ENCODE measurements at places on chromosomes 7 and 10. TPM values are rescaled to one million over a fixed set of nuclear protein-coding genes. Genes with fewer than 3 reads are reported as not detected.

- DNase-seq = peak; percentile 7
Measured at GRCh38 chr10:114911801-114912469, 26.1 kb upstream of the TRUB1 start.

DNA sequence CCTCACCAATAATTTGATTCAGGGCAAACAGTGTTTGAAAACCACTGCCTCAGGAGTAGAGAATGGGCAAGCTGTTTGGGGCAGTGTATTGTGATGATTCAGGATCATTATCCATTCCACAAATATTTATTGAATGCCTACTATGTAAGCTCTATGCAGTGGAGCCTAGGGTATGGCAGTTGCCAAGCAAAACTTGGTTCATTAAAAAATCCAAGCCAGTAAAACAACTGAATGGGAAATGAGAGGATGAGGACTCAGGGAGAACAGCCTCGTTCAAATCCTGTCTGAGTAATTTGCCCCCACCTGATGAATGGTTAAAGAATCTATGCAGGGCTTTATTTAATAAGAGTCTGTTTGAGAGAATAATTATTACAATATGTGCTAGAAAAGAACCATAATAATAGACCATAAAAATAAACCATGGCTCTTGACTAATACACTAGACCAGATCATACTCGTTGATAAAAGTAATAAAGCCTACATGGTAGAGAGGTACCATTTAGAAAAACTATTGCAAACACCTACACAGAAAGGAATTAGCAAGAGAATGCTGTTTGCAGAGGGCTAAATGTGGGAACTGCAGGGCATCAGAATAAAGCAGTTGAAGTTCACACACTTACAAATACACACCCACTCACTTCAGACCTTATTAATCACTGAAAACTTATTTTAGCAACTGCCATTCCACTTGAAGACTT lies 71.7 kb downstream of the CREB5 start:
- DNase-seq = no peak

- no peak for DNase-seq
Measured at GRCh38 chr7:66152371-66153191, 37.9 kb downstream of the CRCP start.

DNA sequence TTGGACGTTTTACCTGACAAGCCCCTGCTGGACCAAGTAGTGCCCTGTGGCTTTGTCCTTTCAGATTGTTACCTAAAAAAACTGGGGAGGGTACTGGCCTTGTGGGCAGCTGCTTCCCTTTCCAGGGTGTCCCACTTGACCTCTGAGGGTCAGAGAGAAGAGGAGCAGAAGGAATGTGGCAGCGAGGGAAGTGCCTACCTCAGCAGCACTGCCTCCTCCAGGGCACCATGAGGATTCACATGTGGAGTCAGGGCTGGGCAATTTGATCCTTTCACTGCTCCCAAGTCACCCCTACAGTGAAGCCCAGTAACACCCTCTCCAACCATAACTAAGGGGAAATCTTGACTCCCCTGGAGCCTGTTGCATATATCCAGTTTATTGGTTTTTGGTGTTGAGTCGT lies 64.6 kb downstream of the ITGB1 start:
- no peak for DNase-seq

GRCh38 chr7:142412551-142413193 lies 154.8 kb upstream of the PRSS58 start:
- DNase-seq = peak; percentile 16

DNA sequence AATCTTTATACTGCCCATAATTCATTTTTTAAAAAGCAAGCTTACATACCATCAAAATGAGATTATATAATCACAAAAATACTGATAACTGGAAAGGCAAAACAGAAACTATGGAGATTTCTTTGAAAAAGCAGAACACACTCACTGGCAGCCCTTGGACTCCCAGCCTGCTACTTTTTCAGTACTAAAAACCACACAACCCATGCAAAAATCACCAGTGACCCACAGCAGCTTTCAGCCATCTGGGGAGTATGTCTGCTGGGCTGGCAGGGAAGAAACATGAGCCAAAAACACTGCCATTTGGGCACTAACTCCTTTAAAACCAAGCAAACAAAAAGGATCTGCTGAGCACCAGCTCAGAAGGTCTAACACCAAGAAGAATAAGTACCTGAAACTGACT lies 80.0 kb upstream of the DDC start:
- no peak for DNase-seq

DNA sequence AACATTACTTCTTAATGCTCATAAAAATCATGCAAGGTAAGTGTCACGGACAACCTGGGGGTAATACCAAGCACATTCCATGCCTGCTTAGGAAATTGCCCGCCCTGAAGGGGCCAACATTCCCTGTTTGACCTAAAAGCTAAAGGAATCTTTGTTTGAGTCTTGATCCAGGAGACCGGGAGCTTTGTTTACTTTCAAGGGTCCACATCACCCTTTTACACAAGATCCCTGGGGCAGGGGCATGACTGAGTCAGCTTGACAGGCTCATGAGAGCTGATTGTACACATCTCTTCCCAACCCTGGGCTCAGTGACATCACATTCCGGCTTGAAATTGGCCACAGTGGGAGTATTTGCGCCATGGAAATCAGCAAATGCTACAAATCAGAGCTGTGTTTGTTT lies 248.1 kb upstream of the HABP2 start:
- no peak for DNase-seq

DNA sequence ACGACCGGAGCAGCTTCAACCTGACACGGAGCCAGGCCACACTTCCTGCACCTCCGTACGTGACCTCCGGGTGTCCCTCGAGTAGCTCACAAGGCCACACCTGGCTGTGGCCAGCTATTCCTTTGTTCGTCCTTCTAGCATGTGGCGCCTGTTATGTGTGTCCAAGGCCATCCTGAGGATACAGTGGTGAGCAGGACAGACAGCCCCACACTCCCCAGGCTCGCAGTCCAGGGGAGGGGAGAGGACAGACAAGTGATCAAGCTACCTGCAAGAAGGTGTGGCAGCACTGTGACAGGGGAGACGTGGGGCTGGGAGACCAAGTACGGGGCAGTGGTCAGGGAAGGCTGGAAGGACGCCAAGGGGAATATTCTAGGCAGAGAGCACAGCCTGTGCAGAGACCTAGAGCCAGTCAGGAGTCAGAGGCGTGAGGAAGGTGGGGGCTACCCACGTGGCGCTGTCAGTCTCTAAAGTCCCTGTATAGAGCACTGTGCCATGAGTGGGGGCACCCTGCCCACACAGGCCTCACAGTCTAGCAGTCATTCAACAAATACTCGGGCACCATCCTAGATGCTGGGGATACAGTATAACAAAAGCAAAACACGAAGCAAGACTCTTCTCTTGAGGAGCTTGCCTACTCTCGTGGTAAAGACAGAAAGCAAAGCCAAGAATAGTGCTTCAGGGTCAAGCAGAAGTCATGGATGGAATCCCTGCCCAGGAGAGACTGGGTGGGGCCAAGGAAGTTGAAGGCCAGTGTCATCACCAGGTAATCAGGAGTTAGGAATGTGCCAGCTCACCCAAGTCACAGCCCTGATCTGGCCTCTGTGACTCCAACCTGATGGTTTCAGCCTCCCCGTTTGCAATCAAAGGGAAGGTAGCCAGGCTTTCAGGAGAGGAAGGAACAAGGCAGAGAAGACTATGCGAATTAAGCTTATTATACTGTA lies 58.6 kb downstream of the PROSER2 start:
- no peak for DNase-seq

GRCh38 chr10:124112891-124113580 lies 19.6 kb upstream of the CHST15 start:
- no peak for DNase-seq

DNA sequence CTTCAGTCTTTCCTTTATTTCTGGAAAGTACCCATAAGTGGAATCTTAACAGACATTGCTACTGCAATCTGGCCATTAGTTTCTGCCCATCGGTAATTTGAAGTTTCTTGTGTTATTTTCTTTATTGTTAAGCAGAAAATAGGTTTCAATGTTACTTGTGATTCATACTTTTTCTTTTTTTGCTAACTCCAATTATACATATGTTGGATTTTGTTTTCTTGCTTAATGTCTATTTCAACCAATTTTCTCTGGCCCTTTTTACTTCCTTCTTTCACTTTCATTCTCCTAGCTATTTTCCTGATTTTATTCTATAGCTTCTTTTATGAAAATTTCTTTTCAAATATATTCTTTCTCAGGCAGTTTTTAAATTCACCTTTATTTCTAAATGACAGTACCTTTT lies 457.4 kb downstream of the TCERG1L start:
- no peak for DNase-seq

DNA sequence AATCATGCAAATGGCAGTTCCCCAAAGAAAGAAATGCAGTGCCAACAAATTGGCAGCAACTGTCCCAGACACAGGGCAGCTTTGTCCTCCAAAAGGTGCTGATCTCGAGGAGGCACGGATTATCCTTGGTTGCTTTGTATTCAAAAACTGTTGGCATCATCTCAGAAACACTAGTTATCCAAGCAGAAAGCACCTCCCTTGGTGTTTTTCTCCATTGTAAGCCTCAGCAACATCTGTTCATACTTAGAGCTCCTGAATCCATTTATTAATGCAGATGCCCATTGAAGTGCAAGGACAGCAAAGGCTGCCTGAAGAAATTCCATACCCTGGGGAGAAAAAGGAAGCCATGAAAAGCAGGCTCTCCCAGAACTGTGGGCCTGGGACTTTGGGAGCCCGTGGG lies 1.1 kb upstream of the NPS start:
- DNase-seq = no peak

DNA sequence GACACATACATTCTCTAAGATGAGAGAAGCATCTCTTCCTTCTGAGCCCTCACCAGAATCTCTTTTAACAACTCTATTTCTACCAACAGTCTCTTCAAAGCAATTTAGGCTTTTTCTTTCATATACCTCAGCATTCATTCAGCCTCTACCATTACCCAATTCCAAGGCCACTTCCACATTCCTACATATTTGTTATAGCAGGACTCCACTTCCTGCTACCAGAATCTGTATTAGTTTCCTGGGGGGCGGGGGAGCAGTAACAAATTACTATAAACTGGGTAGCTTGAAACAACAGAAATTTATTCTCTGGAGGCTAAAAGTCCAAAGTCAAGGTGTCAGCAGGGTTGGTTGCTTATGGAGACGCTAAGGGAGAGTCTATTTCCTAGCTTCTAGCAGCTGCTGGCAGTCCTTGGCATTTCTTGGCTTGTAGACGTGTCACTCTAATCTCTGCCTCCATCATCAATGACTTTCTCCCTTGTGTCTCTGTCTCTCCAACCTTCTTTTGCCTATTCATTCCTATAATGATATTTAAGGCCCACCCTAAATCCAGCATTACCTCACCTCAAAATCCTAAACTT lies 7.4 kb downstream of the PRPS1L1 start:
- no peak for DNase-seq

GRCh38 chr7:149873970-149874643 lies 338 bp downstream of the ATP6V0E2 start:
- no peak for DNase-seq

GRCh38 chr7:92994901-92995300 lies 122.9 kb downstream of the SAMD9 start:
- DNase-seq = no peak

DNA sequence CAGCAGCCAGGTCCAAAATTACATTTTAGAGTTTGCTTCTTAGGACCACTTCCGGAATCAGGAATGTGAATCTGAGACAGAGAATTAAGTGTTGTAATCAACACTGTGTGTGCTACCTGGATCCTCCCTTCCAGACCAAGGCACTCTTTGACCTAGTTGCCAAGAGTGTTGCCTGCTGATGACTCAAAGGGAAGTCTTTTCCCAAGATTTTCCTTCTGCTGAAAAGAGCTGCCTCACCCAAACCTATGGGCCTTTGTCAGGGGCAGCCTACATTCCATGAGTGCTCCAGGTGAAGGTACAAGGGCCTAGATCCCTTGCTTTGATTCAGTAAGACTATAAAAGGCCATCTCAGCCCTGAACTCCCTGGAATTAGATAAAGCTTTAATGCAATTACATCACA lies 712.5 kb upstream of the ANKRD30A start:
- no peak for DNase-seq

Gene MRLN
- total RNA-seq = not detected

Gene IRF5
- total RNA-seq = 76.5 TPM

Gene RNLS
- total RNA-seq = 8.6 TPM

Gene ICA1
- total RNA-seq = 14.0 TPM

All from hematopoietic multipotent progenitor cell (in vitro differentiated cells).